ENCODE measurements at places on chromosomes 12 and 14.

- no peak for DNase-seq
These were observed 84.1 kb upstream of the TRAF3 start for GRCh38 chr14:102693006-102693755.

DNA sequence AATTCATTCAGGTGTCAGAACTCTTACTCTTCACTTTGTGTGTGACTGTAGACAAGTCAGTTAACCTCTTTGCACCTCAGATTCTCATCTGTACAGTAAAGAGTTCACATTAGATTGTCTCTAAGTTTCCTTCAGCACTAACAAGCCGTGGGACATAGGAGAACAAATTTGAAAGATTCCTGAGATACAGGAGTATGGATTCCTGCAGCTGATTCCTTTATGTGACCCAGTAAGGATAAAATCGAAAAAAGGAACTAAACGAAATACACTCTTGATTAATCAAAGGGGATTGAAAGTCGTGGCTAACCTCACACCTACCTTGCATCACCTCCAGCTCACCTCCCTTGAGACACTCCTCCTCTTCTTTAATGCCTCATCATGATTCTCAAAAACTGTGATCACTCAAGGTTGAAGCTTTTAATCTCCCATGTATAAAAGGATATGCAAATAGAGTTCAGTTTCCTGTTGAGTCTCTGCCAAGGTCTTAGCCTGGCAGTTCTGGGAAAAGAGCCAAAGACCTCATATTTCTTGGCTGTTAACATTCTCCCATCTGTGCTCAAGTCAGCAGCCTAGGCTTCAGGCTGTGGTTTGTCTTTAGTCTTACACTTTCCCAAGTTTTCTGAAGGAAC is 156.6 kb downstream of the DAD1 start:
- no peak for DNase-seq

DNA sequence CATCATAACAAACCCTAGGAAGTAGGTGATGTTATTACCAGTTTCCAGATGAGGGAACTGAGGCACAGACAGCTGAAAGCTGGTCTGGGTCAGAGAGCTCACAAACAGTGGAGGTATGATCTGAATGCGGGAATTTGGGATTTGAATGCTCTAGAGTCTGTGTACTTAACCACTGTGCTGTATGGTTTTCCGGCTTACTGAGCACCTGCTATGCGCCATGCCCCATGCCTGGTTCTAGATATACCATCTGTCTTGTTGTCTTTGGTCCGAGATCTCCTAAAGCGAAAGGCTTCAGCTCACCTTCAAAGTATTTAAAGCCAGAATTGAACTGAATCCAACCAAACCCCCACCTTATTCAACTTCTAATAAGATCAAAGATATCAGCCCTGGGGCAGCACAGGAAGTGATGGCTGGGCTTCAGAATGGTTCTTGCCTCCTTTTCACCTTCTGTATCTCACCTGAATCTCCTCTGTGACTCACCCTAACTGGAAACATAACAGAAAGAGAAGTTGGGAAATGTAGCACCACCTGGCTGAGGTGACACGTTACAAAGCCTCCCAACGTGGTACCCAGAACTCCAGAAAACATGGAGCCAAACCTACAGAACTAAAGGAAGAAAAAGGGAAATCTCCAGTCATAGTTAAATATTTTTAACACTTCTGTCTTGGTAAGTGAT is 54.3 kb downstream of the PRMT8 start:
- no peak for DNase-seq

DNA sequence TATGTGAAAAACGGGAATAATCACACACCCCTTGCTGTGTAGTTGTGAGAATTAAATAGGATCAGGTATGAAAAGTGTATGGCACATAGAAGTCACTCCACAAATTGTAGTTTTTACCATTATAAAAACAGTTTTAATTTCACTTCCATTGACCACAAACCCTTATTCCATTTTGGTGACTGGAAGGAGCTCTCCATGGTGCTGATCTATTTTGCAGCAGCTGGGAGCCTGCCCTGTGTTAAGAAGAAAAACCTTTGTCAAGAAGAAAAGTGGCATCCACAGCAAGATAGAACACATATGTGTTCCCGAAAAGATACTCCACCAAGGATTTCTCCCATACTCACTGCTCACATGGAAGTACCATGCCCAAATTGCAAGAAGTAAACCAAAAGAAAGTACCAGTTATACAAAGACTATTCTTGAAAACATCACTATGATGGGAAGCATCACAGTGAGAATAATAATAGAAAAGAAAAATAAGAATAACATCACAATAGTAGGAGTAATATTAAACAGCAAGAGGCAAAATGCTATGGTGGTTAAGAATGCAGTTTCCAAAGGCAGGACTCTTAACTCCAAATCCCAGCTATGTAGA is 58.7 kb downstream of the TUNAR start:
- no peak for DNase-seq

DNA sequence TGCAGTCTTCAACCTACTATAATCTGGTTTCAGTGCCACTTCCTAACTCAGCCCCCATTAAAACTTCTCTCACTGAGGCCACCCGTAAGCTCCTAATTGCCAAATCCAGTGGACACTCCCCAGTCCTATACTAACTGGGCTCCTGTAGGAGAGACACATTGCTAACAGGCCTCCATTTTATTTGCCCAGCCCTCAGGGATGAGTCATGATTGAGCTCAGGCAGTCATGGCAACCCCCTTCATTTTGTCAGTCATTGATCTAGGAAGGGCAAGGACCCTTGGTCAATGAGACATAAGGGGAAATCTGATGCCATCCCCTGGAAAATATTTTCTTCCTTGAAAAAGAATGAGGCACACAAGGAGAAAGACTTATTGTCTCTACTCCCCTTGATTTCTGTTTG is 70.1 kb upstream of the HIF1A start:
- no peak for DNase-seq

DNA sequence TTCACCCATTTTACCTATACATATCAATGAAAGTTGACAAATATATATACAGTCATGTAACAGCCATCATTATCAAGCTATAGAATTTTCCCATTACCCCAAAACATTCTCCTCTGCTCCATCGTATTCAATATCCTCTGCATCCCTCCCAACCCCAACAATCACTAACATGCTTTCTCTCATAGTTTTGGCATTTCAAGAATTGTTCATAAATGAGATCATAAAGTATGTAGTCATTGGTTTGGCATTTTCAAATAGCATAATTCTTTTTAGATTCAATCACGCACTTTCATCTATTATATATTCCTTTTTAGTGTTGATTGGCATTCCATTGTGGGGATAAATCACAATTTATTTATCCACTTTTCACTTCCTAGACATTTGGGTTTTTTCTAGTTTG is 866.0 kb upstream of the TMEM132C start:
- no peak for DNase-seq

DNA sequence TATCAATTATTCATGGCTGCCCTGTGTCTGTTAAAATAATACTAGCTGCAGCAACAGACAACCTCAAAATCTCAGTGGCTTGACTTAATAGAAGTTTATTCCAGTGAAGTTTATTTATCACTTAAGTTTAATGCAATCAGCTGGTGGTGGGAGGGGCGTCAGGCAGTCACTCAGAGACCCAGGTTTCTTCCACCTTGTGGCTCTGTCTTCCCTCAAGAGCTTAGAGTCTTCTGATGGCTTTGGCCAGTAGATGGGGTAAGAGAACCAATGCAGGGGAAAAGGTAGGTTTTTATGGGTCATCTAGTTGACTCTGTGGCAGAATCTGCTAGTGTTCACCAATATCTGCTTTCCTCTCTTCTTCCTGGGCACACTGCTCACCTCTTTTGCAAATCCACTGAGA is 668.9 kb downstream of the AACS start:
- DNase-seq = no peak

DNA sequence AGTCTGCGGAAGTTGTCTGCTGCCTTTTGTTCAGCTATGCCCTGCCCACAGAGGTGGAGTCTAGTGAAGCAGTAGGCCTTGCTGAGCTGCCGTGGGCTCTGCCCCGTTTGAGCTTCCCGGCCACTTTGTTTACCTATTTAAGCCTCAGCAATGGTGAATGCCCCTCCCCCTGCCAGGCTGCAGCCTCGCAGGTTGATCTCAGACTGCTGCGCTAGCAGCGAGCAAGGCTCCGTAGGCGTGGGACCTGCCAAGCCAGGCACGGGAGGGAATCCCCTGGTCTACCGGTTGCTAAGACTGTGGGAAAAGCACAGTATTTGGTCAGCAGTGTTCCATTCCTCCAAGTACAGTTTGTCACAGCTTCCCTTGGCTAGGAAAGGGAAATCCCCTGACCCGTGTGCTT is 143.6 kb downstream of the DYRK2 start:
- DNase-seq = no peak

DNA sequence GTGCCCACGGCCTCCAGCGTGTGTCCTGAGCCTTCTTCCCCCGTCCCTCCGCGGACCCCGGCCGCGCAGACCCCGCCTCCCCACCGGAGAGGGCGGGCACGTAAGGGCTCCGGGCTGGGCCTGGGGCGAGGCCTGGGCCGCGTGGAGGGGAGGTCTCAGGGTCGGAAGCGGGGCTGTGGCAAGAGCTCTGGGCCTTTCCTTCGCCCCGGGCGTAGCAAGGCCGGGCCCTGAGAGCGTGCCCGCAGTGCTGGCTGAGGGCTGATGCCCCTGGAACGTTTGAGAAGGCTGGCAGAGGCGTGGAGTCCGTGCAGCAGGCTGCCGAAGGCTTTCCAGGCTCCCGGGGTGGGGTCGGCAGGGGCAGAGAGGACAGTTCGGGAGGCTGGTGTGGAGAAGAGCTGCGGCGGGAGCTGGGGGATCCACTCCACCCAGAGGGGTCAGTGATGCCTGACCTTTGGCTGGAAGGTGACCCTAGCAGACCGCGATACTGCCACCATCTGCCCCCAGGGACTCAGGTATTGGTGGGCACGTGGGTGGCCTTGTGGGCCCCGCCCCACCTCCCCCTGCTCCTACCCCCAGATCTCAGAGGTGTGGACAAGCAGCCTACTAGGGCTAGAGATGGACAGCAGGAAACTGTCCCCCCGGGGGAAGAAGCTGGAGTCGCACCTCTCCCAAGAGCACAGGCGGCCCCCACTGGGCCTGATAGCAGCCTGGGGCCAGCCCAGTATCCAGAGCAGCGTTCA is 558 bp downstream of the TEX22 start:
- DNase-seq = no peak

- DNase-seq = no peak
These were observed 209.6 kb upstream of the RTL1 start for GRCh38 chr14:101113108-101113612.

- DNase-seq = no peak
These were observed 529.9 kb downstream of the NOVA1 start for GRCh38 chr14:26067786-26068459.

- DNase-seq = no peak
These were observed 10.0 kb downstream of the LRCOL1 start for GRCh38 chr12:132600048-132601032.

GRCh38 chr12:16076970-16077522 is 165.9 kb downstream of the DERA start:
- DNase-seq = no peak

DNA sequence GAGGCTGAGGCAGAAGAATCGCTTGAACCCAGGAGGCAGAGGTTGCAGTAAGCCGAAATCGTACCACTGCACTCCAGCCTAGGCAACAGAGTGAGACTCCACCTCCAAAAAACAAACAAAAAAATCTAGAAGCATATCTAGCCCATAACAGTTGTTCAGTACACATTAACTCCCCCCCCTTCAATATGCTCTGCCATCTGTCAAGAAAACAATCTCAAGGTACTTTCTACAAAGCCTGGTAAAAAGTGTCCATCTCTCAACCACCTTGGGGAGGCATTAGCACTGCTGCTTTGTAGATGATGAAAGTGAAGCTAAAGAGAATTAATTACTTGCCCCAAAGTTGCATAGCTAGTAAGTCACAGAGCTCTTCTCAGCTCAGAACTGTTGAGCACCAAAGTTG is 24.9 kb downstream of the LGALS3 start:
- DNase-seq = no peak

DNA sequence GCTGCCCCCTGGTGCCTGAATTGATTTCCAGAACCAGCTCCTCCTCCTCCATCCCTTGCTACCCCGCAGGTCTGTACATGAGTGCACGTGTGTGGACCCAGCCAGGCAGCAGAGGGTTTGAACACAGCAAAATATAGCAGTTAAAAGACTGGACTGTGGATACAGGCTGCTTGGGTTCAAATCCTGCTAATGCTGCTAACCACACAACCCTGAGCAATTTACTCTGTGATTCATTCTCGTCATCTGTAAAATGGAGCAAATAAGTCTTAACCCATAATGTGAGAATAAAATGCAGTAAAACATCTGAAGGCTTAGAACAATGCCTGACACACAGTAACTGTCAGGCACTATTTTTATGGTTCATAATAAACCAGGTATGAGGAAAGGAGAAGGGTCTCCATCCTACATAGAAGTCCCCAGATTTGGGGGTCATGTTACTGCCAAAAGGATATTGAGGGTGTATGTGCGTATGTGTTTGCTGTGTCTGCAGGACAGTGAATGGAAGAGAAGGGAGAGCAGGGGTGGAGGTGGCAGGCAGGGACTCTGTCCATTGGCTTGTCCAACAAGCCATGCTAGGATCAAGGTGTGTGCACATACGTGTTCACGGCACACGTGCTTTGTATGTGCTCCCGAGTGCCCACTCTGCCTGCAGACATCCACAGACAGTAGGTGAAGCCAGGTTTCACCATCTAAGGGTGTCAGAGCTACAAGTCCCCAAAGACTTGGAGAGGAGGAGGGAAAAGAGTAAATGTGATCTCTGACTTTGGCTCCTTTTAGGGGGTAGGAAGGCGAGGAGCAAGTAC is 1.5 kb upstream of the STAT6 start:
- DNase-seq = no peak

- DNase-seq = peak; percentile 40
These were observed 27.8 kb upstream of the GPR132 start for GRCh38 chr14:105093038-105093430.

DNA sequence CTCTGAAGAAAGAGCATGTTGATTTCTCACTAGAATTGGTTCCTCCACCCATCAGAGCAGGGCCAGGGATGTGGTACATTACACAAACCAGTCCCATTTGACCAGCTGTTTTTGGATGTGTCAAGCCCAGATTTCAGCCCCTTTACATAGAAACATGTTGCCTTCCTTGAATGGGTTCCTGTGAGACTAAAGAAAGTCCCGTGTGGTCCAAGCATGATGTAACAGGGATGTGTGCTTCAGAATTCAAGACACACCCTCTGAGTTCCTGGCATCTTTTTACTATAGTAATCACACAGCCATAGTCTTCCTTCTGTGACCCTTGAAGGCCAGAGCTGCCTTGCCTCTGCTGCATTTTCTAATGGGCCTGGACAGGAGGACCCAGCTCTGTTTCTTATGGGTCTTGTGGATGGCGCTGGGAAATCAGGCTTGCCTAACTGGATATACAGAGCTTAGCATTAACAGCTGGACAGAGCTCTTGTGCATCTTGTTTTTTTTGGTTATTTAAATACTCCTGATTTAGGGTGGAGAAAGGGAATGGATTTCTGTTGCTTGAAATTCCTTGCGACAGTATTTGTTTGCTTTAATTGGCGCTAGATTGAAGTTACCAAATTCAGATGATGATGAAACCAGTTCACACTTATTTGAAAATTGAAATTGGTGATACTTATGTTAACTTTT is 341.0 kb downstream of the ZFP36L1 start:
- no peak for DNase-seq

GRCh38 chr14:59389936-59390335 is 75.2 kb downstream of the GPR135 start:
- no peak for DNase-seq

- no peak for DNase-seq
These were observed 58.5 kb downstream of the NUAK1 start for GRCh38 chr12:106080041-106080790.

- DNase-seq = no peak
These were observed 73.9 kb downstream of the HSD17B6 start for GRCh38 chr12:56836800-56837663.

GRCh38 chr12:126424696-126425095 is 1359.5 kb downstream of the AACS start:
- DNase-seq = no peak

GRCh38 chr12:62911286-62911685 is 23.7 kb downstream of the PPM1H start:
- DNase-seq = no peak
